ENCODE measurements at places on chromosomes 1 and 21. TPM values are rescaled to one million over a fixed set of nuclear protein-coding genes. Genes with fewer than 3 reads are reported as not detected.
A peak's percentile ranks its signal among the peaks of the same experiment; 100 is the strongest.

DNA sequence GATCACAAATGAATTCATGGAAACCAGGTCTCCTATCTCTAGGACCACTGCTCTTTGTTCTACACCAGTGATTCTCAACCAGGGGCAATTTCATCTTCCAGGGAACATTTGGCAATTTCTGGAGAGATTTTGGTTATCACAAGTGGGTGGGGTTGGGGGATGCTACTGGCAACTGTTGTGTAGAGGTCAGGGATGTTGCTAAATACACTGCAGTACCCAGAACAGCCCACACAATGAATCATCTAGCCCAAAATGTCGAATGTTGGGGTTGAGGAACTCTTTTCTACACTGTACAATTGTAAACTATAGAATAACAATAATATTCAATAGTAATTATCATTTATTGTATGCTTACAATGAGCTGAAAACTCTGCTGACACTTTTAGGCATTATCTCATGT is 55.7 kb upstream of the UBE2U start:
- no peak for DNase-seq

GRCh38 chr21:45809421-45809820 is 165.9 kb downstream of the PCBP3 start:
- DNase-seq = no peak

DNA sequence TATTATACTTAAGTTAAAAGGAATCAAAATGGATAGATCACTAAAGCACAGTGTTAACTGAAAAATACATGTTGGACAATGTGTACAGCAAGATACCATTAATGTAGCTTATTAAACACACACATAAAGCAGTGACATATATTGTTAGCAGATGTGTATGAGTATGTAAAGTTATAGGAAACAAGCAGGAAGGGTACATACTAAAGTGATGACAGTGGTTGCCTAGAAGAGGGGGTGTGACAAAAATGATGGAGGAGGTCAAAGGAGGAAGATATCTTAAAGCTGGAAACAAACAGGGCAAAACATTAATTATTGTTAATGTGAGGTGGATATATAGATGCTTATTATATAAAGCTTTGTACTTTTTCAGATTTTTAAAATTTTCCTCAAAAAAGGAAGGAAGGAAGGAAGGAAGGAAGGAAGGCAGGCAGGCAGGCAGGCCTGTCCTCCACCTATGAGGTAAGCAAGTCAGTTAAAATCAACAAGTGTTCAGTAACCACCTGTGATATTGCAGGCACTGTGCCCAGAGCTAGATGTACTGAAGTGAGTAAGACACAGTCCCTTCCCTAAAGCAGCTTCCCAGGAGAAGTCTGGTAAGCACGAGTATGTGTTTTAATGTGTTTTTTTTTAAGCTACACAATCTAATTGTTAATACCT is 252.9 kb upstream of the NR5A2 start:
- DNase-seq = no peak

GRCh38 chr1:162023547-162024501 is at the start of gene OLFML2B:
Gene OLFML2B, minus strand, starts transcription at chr1:162023869. Its CDS starts 439 bp downstream, at chr1:162023430.
- peak; percentile 89 for DNase-seq

DNA sequence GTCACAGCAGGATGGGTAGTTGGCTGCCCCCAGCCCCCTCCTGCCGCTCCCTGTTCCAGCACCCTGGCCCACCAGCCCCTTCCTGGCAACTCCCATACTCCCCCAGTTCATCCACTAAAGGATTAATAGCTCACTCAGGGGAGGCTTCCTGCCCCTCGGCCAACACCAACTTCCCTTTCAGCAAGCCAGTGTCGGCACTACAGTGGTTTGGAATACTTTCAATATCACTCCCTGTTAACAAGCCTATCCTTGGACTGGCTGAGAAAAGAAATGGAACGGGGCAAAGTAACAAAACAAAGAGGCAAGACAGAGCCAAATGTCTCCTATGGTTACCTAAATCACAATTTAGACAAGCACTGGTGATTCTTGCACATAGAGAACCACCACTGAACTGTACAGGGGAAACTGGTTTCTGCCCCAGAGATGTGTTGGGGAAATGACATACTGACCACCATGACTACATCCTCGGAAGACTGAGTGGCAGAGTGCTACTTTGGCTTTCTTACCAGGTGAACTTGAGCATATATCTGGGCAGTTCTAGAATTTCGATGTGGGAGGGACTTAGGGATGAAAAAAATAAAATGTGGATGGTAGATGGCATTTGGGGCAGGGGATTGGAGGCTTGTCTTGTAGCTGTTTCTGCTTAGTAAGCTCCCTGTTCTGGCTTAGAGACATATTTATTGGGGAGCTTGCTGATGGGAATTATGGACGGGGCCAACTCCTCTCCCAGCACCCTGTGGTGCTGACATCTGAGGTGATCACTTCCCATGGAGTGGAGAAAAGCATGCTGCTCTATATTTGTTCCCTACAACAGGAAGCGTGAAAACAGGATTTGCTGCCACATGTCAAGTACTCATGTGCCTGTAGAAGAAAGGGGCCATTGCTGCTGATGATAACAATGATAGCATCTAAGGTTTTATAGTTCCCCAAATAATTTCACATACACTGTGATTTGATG is 7.1 kb upstream of the CAPN2 start:
- DNase-seq = no peak

GRCh38 chr1:163315773-163316374 is 5.9 kb upstream of the NUF2 start:
- no peak for DNase-seq

DNA sequence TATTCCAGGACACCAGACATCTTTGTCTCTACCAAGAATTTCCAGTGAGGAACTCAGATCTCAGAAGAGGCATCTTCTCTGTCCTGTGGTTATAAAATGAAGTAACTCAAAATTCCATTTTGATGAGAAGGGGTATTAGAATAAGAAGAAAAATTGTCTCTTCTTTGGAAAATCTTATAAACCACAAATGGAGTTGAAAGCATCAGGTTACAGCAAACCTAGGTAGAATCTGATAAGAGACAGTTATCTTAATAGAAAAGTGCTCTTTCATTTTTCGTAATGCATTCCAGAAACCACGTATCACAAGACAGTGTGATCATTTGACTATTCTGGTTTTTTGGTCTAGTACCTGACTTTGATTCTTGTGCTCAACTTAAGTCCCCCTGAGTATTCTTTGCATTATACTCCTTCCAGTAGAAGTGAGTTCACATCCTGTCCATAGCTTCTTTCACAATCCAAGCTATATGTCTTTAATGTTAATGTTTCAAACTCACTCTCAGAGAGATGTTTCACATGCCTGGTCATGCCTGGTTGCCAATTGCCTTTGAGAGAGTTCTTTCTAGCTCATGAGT is 120.9 kb upstream of the PRDX6 start:
- no peak for DNase-seq

DNA sequence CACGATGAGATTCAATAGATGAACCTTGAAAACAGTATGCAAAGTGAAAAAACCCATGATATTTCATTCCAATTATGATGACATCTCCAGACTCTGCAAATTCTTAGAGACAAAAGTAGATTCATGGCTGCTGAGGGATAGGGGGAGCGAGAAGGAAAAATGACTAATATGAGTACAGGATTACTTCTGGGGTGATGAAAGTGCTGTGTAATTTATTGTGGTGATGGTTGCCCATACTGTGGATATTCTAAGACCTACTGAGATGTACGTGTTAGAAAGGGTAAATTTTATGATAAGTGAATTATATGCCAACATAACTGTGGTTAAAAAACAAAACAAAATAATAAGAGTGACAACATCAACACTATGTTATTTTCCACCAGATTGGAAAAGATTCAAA is 18.9 kb upstream of the RGS7 start:
- DNase-seq = no peak

- DNase-seq = no peak
Observed at GRCh38 chr1:5603353-5604104, 388.7 kb downstream of the NPHP4 start.

GRCh38 chr1:227032396-227032795 is 92.3 kb downstream of the COQ8A start:
- no peak for DNase-seq

GRCh38 chr1:19688041-19688842 is 23.6 kb downstream of the HTR6 start:
- DNase-seq = no peak

DNA sequence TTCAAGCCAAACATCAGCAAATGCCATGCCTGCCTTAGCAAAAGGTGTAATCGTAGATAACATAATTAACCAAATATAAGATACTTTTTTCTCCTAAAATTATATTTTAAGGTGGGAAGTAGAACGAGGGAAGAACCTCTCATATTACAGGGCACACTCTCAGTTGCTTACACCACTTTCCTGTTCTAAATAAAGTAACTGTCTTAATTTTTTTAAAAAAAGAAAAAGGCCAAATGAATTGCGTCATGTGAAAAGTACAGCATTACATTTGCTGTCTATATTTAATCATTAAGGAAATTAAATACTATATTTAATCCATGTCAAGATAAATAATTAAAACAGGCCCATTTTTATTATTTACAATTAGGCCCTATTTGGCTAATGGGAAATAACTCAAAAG is 23.7 kb downstream of the JAK1 start:
- no peak for DNase-seq

DNA sequence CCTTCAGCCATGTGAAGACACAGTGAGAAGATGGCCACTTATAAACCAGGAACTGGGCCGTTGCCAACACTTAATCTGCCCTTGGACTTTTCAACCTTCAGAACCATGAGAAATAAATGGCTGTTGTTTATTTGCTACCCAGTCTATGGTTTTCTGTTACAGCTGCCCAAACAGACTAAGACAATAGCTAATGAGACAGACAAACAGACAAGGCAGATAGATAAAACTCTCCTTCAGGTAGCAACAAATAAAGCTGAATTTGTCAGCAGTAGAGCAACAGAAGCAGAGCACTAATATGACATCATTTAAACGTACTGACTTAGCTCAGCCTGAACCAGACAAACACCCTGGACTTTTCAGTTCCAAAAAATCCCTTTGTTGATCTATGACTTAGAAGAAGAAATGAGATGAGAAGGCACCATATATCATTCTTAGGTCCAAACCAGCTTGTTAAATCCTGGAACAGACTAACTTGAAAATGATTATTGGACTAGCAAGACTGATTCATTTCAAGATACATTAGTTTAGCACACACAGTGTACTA is 27.0 kb downstream of the ZZZ3 start:
- no peak for DNase-seq

- no peak for DNase-seq
Observed at GRCh38 chr1:117658676-117659075, 52.8 kb downstream of the TENT5C start.

DNA sequence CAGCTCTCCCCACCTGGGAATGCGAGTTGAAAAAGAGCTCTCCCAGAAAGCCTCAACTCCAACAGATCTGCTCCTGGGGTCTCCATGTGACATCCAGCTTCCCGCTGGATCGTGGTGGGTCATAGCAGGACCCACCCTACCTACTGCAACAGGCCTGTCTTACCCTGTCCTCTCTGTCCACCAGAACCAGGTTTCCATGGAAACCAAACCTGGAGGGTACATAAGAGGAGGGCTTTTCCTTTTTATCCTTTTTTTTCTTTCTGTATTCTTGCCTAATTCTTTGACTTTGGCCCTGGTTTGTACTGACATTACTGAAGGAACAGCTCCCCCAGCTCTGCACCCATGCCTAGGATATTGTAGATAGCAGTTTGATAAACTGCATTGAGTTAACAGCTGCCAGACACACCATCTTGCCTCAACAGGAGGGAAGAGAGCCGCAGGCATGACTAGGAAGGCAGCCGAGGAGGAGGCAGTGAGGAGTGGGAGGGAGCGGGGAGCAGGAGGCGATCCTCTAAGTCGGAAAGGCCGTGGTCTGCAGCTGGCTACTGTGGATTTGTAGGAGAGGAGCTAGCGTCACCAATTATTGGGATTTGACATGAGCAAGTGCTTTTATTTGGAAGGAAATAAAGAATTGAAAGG is 9.7 kb upstream of the FMOD start:
- no peak for DNase-seq

DNA sequence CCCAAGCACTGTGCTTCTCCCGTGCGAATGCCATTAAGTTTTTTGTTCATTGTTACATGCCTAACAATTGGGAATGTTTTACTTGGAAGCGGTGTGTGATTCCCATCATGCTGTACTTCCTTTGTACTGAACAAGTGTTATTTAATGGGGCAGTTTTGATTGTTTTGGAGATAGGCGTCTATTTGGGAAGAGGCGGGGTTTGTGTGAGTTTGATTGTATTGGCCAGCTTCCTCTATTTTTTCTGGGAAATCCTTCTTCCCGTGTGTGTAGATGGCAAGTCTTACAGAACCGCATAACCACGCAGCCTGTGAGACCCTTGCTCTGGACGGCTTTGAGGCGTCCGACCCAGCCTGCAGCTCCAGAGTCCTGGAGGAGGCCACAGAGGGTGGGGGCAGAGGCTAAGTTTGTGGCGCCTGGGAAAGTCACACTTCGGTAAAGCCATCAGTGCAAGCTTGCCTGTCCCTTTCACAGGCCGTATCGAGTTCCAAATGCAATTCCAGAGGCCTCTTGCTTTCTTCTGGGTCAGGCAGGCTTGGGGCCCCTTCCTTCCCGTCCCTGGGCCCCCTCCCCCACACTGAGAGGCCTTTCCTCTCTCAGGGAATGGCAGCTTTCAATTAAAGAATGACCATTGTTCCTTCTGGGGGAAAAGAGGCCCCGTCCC is 210.3 kb downstream of the TOMM20 start:
- DNase-seq = peak; percentile 75

DNA sequence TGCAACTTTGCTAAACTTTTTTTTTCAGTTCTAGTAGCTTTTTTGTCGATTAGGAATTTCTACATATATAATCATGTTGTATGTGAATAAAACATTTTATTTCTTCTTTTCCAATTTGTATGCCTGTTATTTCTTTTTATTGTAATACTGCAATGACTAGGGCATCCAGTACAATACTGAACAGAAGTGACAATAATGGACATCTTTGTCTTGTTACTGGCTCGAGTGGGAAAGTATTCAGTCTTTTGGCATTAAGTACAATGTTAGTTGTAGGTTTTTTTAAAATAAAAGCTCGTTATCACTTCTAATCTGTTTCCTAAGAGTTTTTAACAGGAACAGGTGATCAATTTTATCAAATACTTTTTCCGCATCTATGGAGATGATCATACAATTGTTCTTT is 9.8 kb downstream of the STPG1 start:
- DNase-seq = no peak

GRCh38 chr1:54614024-54614423 is 9.3 kb downstream of the FAM151A start:
- DNase-seq = no peak

GRCh38 chr1:209319549-209319948 is 264.0 kb upstream of the CAMK1G start:
- DNase-seq = no peak

GRCh38 chr1:115347282-115347681 is 9.2 kb upstream of the NGF start:
- DNase-seq = no peak

PDPN gene
- 14.9 TPM for total RNA-seq

FAM72B gene
- total RNA-seq = 0.13 TPM

OR2L5 gene
- total RNA-seq = not detected

PCAT6 gene
- total RNA-seq = 1.7 TPM

B3GALNT2 gene
- total RNA-seq = 21.1 TPM

TSPEAR gene
- not detected for total RNA-seq

TARBP1 gene
- total RNA-seq = 9.1 TPM

ACTN2 gene
- 3,389 TPM for total RNA-seq

C1orf53 gene
- total RNA-seq = 7.4 TPM

Measured in cardiac septum (tissue), 1 donor.